NAMALWA (cell line): ENCODE measurements at places on chromosomes 4 and X.

- DNase-seq = no peak
Measured at GRCh38 chr4:148159793-148160192, 282.4 kb downstream of the NR3C2 start.

DNA sequence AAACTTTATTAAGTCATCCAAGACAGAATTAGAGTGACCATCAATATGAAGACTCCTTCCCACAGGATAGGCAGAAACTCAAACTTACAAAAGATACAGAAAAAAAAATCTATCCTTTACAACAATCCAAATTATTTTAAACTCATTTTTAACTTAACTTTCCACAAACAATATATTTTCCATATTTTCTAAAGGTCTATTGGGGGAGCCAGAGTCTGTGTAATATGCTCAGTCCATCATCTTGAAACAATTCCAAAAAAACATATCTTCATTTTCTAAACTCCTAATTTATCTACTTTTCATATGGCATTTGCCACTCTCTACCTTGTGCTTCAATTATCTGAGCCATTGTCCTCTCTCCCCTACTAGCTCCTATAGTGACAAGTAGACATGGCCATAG lies 378.1 kb downstream of the PDGFC start:
- DNase-seq = no peak

- DNase-seq = peak; percentile 9
Measured at GRCh38 chr4:128862608-128863311, 53.3 kb downstream of the JADE1 start.

DNA sequence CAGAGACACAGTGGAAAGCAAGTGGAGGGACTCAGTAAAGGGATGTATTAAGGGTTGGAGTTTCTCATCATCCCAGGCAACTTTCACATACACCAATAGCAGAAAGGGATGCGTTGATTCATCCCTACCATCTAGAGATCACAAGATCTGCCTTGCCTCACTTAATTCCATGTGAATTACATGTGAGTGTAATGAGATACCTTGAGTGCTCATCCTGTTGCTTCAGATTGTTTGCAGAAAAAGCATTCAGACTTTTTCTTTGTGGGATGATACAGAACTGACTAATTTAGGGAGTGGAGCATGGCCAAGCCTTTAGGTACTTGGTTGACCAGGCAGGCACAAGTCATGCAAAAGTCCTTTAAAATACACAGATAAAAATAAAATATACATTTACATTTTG lies 124.8 kb upstream of the SLIT2 start:
- no peak for DNase-seq

DNA sequence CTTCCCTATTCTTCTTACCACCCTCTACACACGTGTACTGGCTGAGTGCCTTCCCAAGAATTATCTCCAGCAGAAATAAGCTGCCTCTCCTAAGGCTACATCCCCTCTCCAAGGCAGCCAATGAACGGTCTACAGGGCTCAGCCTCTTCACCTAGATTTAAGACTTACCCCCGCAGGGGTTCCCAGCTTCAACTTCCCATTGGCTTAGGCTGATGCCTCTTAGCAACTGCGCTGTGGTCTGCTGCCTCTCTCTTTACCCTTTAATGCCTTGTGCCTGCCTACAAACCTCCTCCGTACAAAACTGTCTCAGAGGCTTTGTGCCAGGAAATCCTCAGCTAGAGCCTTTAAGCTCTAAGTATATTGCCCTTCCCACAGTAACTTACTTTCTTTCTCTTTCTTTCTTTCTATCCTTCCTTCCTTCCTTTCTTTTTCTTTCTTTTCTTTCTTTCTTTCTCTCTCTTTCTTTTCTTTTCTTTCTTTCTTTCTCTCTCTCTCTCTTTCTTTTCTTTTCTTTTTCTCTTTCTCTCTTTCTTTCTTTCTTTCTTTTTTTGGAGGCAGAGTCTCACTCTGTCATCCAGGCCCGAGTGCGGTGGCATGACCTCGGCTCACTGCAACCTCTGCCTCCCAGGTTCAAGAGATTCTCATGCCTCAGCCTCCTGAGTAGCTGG lies 15.1 kb upstream of the PIGA start:
- DNase-seq = no peak

DNA sequence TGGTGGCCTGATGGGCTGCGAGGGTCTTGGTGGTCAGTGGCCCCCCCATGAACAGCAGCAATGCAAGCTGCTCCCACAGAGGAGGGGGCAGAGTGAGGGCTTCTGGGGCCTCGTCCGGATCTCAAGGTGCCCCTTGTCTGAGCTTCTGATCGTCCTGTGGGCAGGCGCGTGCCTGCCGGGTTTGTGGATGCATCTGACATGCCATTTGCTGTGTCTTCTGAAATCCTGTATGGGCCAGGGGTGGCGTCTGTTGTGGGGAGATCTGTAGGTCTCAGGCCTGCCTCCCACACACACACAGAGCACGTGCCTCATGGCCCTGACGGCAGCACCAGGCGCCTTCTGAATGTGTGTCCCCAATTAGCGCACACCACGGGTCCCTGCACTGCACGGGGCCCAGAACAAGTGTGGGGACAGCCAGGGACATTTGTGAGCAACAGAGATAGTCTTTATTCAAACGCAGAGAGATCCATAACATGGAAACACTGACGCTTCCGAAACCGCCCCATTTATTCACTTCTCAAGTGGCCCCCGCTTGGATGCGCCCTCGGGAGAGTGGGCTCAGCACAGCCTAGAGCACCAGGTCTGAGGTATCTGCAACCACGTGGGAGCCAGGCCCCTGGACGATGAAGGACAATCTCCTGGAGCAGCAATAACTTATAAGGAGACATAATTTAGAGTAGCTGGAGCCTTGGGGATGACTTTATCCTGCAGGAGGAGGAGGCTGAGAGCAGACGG lies 5.7 kb downstream of the SPON2 start:
- no peak for DNase-seq

DNA sequence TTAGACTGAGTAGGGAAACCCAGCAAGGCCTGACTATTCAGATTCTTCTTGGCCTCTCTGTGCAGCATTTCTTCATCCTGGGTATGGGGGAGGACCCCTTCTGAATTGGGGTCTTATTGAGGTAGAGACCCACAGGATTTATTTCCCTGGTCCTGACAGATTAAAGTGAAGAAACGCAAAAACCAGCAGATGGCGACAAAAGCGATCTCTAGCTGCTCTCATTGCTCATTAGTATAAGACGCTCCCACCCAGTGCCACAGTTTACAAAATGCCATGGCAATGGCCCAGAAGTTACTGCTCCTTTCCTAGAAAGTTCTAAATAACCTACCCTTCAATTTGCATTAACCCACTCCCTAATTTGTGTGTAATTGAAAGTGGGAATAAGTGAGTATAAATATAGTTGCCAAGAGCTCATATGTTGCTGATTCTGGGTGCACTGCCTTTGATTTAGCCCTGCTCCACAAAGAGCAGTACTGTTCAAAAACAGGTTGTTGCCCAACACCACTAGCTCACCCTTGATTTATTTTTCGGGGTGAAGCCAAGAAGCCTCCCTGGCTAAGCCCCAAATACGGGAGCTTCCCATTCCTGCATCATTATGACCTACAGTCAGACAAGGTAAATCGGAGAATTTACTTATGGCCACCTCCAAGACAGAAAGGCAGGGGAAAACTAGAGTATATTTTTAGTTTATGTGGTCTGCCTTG lies 3.7 kb upstream of the BEX4 start:
- DNase-seq = peak; percentile 58

DNA sequence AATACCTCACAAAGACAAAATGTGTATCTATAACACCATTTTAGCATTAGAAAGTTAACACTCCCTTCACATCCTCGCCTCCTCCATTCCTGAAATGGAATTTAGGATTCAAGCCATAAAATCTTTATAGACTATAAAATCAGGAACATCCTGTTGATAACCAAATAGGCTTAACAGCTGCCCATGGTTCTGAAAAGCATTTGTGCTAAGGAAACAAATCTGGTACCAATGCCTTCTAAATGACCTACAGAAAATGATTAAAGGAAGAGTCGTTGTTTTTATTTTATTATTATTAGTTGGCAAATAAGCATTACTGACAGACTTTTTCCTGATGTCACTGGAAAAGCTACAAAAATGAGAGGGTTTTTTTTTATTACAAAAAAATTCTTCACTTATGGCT lies 79.8 kb downstream of the PAPSS1 start:
- DNase-seq = no peak

DNA sequence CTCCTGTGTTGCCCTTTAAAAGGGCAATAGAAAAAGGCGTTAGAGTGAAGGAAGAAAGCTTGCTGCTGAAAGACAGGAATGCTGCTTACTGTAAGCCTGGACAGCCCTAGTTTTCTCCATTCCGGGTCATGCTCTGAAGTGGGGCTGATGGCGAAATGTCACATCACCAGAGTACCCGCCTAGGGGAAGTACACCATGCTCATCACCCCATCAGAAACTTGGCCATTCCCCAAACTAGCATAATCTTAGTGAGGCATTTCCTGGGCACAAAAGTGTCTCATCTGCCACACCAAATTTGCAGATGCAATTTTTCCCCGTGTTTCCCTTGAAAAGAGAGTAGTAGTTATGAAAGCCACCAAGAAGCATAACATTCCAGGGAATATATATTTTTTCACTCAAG lies 47.8 kb upstream of the CAMK2D start:
- DNase-seq = no peak

DNA sequence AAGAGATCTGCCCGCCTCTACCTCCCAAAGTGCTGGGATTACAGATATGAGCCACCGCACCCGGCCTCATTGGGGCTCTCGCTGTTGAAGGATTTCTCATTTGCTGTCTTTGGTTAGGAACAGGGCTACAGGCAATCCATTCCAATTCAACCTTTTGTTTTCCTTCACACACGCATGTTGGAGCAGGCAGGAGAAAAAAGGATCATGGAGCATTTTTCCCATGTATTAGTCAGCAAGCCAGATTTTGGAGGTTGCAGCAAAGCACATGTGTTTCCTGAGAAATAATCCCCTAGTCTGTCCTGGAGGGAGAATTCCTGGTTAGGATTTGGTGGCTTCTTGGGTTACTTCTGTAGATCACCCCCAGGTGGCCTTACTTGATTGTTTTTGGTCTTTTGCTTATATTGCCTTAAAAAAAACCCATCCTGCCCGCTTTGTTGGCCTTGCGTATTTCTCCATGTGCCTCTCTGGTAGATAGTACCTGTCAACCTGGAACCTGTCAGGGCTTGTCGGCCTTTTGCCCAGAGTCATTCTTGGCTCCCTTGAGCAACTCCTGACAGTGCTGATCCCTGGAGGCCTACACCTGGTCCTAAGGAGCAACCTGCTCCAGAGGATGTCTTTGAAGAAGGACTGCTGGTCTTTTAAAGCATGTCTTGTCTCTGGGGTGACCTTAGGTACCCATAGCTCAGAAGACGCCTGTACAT lies 82.4 kb upstream of the CLCN4 start:
- no peak for DNase-seq

DNA sequence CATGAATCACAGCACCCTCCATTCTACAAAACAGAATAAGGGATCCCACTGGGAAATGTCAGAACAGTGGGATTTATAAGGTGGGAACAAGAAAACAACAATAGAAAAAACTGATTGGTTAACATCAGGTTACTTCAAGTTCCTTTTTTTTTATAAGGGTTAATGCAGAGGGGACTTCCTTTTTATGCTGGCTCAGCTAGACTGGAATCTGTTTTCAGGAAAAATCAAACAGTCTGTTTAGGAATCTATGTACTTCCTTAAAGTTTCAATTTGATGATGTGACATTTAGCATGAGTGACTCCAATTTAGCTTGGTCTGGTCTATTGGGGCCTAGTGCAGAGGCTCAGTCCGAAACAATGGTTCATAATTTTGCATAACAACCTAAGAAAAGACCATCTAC lies 192.9 kb downstream of the ADGRA3 start:
- DNase-seq = no peak

- DNase-seq = peak; percentile 73
Measured at GRCh38 chrX:47384502-47384901, 14.1 kb downstream of the ZNF157 start.

- peak; percentile 12 for DNase-seq
Measured at GRCh38 chr4:107153228-107153627, 117.1 kb upstream of the DKK2 start.

DNA sequence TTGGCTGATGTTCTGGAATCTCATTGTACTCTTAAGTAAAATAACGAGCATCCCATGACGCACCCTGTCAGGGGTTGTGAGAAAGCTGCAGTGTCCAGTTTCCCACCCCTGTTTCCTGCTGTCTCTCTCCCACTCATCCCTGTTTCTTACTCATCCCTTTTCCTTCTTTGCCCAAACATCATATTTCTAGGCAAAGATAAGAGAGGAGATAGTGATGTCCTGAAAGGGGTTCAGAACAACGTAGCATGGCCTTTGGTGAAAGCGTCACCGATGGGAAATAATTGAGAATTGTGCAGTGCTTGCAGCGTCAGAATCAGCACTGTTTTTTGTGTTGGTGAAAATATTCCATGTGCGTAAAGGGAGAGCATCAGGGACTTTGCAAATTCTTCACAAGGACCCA lies 23.5 kb upstream of the TMEM165 start:
- DNase-seq = no peak

DNA sequence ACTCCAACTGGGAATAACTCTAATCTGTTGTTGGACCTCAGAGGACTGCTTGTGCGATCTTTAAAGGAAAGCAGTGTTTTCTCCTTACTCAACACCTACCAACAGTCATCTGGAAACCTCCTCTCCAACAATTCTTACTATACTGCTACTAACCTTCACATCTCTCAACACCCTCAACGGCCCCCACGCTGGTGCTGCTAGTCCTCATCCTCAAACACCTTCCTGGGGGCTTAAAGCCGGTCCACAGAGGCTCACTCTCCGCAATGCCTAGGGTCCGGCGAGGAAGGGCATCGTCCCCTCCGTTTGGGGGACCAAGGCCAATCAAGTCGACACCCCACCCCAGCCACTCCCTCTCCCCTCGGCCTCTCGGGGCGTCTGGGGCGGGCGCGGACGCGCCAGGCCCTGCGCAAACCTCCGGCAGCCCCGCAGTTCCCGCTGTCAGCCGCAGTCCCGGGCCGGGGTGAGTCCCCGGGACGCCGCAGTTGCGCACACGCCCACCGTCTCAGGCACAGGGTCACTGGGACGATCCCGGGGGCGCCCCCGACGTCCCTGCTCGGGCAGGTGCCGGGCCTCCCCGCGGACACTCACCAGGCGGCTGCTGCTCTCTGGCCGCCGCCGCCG lies 418 bp downstream of the TAB3 start:
- DNase-seq = peak; percentile 24

DNA sequence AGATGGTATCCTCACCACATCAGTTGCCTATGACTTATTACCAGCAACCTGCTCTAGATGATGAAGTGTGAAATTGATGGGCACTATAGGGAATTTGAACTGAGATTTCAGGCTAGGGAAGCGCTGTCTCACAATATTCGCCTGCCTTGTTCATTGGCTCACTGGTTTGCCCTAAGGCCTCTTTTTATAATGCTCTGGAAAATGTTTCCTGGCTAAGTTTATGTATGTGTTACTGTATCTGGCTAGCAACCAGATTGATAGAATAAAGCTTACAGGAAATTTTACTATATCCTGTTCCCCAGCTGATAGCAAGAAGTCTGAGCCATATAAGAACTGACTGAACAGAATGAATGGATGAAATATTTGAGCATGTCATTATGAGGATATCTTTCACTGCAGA lies 71.6 kb downstream of the GSTCD start:
- no peak for DNase-seq

GRCh38 chr4:26406346-26406975 lies 83.8 kb downstream of the CCKAR start:
- DNase-seq = no peak
